ENCODE measurements at places on chromosomes 13 and 19.

DNA sequence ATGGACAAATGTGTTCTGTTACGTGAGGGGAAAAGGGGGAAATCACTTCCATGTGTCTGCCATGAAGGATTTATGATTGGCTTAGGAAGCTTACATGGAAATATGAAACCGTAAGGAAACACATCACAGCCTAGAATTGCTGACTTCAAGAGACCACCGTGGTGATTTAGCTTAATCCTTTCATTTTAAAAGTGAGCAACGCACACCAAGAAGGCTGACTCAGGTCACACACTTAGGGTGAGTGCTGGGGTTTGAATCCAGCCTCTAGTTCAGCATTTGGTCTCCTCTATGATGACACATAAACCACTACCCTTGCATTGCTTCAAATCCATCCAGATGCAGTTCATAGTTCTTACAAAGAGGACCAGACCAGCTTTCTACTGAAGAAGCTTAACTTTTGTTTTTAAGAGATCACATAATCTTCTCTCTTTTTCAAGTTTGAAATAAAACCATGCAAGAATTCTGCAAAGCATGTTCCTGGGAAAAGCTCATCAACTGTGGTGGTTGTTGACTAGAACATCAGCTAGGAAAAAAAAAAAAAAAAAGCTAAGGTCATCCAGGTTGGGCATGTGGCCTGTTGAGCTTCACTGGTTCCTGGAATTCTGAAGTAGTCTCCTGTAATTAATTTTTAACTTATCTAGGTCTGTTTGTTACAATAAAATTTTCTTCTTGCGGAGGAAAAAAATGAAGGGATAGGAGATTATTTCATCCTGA lies 60.2 kb upstream of the KL start:
- DNase-seq: no peak

DNA sequence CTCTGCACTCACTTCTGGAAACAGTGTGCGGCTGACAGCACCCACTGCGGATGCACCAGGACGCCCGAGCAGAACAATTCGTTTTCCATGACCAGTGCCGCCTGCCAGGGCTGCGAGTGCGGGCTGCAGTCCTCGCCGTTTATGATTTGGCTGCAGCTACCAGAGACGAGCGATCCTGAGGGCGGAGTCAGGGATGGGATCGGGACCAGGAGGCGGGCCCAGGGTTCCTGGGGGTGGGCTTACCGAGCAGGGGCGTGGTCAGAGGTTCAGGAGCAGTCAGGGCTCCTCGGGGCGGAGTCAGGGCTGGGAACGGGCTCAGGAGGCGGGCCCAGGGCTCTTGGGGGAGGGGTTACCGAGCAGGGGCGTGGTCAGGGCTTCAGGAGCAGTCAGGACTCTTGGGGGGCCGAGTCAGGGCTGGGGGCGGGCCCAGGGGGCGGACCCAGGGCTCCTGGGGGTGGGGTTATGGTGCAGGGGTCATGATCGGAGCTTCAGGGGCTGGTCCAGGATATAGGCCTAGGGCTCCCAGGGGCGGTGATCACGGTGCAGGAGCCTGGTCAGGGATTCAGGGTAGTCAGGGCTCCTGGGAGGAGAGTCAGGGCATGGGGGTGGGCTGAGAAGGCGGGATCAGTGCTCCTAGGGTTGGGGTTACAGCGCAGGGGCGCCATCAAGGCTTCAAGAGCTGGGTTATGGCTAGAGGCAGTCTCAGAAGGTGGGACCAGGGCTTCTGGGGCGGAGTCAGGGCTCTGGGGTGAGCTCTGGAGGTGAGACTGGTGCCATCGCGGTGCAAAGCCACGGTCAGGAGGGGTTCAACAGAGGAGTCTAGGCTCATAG lies 1.7 kb downstream of the KLK4 start:
- DNase-seq: no peak

- peak; percentile 17 for DNase-seq
These were observed 2.1 kb downstream of the DAPK3 start for GRCh38 chr19:3968556-3969434.

DNA sequence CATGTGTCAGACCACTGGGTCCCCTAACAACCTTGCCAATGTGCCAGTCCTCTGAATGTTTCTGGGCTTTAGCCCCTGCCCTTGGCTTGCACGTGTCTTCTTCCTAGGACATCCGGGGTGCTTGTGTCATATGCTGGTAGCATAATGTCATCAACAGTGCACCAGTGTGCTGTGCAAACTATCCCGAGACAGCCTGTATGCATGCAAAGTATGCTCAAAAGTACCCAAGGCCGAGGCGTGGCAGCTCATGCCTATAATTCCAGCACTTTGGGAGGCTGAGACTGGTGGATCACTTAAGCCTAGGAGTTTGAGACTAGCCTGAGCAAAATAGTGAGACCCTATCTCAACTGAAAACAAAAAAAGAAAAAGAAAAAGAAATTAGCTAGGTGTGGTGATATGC lies 20.8 kb upstream of the C19orf12 start:
- DNase-seq: no peak

DNA sequence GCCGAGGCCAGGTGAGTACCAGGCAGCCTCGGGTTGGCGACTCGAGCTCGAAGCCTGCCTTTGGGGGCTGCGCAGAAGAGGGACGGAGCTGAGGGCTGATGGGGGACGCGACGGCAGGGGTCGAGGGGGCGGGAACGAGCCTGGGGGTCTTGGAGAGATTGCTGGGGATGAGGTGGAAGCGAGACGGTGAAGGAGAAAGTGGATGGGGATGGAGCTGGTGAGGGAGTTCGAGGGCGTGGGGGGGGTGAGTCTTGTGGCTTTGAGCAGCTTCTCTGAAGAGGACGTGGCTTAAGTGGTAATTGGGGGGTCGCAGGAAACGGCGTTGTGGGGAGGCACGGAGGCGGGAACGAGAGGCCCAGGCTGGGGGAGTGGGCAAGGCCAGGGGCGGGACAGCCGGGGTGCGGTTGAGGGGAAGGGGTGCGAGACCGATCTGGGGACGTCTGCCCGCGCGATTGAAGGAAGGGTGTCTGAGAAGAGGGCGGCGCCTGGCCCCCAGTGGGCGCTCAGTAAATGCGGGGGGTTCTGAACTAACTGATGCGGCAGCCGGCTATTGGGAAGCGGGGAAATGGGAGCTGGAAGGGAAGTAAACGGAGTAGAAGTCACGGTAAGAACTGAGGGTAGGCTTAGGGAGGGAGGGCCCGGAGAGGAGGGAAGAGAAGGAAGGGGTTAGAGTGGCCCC lies 426 bp downstream of the MYO9B start:
- no peak for DNase-seq
